ENCODE measurements at places on chromosomes 5 and 9.

DNA sequence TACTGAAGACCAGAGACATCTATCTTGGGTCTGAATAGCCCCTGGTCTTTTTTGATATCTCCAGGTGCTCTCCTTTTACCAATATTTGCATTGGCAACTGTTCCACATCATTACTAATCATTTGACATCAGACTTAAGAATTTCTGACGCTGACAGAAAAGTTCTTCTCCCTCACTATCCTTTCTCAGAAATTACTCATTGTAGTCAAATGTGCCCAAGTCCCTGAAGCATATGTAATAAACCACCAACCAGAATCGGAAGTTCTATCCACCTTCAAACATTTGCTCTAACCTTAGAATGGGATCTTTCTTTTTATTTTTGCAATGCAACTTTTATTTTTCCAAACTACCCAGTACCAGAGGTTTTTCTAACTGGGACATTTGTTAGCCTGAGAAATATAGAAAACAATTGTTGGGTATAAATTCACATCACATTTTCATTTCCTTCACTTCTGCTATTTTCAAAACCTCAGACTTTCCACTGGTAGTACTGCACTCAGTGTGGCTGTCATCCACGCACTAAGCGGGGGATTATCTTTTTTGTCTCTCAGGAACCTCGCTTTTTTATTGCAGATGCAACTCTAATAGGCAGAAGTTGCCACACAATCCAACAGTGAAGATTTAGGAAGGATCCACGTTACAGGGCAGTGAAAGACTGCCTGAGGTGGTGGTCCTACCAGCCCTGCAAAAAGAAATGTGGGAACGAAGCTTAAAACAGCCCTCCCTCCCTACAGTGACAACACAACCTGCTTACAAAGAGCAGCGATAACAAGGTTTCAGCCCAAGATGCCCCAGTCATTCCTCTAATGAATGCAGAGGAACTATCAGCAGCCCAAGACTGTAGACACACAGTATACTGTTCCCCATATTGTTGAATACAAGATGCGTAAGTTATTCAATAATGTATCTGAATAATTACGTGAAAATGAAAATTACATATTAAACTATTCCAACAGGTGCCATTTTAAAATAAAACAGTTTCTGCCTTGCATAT, 201.2 kb downstream of the EBF1 start:
- DNase-seq = no peak

- no peak for DNase-seq
Observed at GRCh38 chr9:127877566-127877998, at the start of gene AK1. Gene AK1, minus strand, starts transcription at chr9:127877675. Its CDS starts 3,058 bp downstream, at chr9:127874617.

GRCh38 chr9:133144142-133144903, 19.4 kb downstream of the GBGT1 start:
- DNase-seq = peak; percentile 89

DNA sequence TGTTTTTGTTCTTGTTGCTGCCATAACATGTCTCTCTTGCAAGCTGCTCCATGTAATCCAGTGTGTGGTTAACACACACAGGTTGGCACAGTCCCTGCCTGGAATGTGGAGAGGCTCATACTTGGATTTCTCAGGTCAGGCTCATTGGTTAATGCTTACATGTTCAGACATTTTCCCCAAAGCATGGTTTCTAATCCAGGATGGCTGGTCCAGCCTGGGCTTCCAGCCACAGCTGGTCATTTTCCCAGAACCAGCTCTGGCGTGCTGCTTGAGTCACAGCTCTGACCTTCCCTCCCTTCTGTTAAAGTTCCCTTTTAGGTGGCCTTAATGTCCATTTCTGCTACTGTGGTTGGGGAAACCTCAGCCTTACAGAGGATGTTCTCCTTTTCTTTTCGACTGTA, 294.3 kb downstream of the TAF11L14 start:
- DNase-seq = no peak

GRCh38 chr5:72478276-72478675, 28.9 kb downstream of the ZNF366 start:
- no peak for DNase-seq

DNA sequence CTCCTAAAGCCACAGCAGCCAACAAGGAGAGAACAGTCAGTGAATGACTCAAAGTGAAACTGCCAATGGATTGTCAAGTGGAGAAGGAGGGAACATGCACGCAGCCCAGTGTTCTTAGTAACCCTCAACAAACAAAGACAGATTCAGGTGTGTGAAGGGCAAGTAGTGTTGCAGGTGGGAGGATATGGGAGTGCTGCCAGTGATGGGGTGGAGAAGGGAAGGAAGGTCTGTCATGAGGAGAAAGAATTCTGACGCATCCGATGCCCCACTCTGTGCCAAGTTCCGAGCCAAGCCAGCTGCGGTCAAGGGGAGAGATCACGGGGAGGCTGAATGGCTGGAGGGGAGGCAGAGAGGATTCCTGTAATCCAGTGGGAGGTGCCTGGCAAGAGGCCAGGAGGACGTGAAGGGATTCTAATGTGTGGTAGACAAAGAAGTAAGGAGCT, 56.5 kb downstream of the CAST start:
- DNase-seq = no peak

- DNase-seq = no peak
Observed at GRCh38 chr5:130801963-130802362, 363.1 kb downstream of the HINT1 start.

DNA sequence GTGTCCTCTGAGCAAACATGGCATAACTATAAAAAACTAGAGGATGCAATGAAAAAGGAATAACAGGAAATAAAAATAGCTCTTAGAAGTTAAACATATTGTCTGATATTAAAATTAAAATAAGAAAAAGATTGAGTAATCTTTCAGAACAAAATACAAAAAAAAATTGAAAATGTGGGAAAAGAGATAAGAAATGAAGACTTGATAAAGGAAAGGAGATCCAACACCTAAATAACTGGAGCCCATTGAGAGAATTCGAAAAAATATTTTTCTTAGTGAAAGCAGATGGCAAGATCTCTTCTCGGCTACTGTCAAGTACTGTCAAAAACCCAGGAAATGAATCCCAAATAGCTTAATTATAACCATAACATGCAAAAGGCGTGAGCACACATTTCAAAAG, 24.9 kb downstream of the LIFR start:
- DNase-seq = no peak

- no peak for DNase-seq
Observed at GRCh38 chr9:4553951-4554381, 63.7 kb downstream of the SLC1A1 start.

DNA sequence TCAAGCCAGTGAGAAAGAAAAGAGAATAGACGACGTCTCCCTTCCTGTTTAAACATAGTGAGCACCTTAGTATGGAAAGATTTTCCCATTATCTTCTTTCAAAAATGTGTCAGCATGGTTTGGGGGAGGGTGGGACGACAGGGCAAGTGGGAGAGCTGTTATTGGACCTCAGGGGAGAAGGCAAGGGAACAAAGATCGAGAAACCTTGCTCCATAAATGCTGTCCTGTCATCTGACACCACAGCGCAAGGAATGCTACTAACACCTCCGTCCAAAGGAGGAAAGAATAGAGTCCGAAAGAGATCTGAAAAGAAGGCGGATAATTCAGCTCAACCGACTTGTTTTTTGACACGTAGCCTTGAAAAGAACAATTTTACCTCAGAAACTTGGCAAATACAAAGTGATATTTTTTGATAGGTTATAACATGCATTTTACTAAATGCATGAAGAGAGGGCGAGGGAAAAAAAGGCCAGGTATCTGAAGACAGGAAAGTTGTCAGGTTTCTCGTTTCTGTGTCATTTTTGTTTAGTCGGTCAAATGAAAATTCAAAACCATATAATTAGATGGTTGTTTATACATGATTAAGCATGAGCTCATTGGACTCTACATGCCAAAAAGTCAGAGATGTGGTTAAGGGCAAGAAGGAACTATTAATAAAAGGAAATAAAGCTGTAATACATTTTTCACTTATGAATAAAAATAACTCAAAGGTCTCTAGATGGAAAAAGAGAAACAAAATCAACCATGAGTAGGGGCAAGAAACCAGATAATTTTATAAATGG, 155.7 kb downstream of the GLIS3 start:
- DNase-seq = no peak

DNA sequence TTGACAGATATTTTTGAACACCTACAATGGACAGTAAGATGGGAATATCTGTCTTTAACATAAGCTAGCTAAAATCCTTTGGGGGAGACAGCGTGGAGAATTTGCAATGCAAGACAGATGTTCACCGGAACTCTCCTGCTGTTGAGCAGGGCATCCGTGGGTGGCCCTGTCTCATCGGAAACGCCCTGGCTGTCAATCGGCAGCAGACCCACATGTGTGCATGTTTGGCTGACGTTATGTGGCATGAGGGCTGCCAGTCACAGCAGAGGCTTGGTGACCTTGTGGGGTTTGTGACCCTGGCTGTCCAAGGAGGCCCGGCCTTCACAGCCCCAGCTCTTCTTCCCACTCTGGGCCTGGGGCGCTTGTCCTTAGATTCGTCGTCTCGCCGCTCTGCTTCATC, 129.7 kb upstream of the OTULINL start:
- no peak for DNase-seq

- peak; percentile 45 for DNase-seq
Observed at GRCh38 chr9:272251-273213, 57.9 kb downstream of the DOCK8 start.

DNA sequence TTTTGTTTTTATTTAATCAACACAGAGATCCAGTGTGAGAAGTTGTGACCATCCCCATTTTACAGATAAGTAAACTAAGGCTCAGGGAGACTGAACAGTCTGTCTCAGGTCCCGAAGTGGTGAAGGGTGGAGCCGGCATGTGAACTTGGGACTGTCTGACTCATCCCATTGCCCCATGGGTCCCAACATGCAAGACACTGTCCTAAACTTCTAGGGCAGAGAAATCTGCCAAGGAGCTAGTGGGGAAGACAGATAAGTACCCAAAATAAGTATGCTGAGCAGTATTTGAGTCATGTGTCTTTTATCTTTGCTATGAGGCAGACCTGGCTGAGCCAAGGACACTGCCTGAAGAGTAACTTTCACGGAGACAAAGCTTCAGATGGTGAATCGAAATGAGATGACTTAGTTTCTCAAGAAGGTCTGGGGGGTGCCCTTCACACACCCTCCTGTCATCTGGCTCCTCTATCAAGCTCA, 64.3 kb upstream of the SLC25A51 start:
- DNase-seq = no peak

- DNase-seq = no peak
Observed at GRCh38 chr5:168261227-168261571, 30.2 kb upstream of the WWC1 start.

GRCh38 chr9:70428781-70429180, 14.3 kb upstream of the KLF9 start:
- no peak for DNase-seq

DNA sequence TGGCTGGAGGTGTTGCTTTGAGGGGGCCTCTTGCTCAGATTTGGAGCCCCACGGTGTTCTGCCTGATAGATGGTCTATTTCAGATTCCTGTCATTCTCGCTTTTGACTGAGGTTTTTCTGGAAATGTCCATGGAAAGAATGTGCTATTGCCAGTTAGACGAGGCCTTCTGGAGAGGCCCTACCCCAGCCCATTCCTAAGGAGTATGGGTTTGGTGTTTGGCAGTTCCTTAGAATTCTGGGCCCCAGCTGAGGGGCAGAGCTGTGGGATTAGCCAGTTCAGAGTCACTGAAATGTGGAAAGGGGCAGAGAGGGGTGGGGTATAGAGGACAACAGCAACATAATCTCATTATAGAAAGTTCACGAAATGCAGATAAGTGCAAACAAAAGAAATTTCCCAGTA, 50.5 kb downstream of the GALNT10 start:
- no peak for DNase-seq

GRCh38 chr5:4001004-4001403, 405.4 kb downstream of the IRX1 start:
- no peak for DNase-seq

- DNase-seq = no peak
Observed at GRCh38 chr5:79509244-79509885, 4.6 kb downstream of the HOMER1 start.

GRCh38 chr5:149133795-149134777, 7.2 kb upstream of the ABLIM3 start:
- DNase-seq = no peak

DNA sequence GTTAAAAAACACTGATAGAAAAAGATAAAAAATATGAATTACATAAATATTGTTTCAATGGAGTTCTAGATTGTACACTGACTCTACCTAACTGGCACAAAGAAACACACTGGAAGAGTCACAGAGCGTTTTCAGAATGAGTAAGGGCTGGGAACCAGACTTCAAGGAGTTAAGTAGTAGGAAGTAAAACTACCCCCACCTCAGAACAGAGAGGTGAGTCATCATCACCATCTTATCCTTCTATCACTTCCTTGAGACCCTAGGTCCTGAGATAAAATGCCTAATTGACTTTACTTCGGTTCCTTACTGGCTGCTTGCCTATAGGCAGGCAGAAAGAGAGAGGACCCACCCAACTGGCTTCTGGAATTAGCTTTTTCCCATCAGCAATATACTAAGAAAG, 79.7 kb downstream of the ELAVL2 start:
- DNase-seq = no peak

GRCh38 chr9:123926941-123927340, 3.0 kb downstream of the DENND1A start:
- no peak for DNase-seq

GRCh38 chr5:177327539-177328522, 16.1 kb upstream of the MXD3 start:
- no peak for DNase-seq

DNA sequence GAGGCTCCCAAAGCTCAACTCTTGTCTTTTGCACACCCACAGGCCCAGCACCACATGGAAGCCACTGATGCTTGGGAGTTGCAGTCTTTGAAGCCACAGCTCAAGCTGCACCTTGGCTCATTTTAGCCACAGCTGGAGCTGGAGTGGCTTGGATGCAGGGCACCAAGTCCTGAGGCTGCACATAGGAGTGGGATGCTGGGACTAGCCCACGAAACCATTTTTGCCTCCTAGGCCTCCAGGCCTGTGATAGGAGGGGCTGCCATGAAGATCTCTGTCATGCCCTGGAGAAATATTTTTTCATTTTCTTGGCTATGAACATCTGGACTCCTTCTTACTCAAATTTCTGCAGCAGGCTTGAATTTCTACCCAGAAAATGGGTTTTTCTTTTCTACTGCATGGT, 438.5 kb upstream of the TNC start:
- DNase-seq = no peak

GRCh38 chr5:75412111-75412990, 75.3 kb downstream of the HMGCR start:
- no peak for DNase-seq

GRCh38 chr5:126137891-126138280, 285.3 kb upstream of the GRAMD2B start:
- no peak for DNase-seq

DNA sequence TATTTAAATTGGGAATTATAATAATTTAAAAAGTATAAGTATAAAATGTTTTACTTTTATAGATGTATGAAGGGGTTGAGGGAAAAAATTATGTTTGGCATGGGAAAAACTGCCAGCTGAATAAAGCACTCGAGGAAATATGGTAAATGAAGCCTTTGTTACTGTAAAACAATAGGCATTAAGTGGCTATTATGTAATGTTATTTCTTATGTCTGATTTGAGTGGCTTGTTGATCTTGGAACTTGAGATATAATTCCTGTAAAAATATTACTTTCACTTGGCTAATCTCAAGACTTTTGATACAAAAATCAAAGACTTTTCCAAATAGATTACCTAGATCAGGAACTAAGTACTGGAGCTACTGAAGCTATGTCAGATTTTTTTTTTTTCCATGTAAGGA, 182.9 kb downstream of the CD180 start:
- DNase-seq = no peak

- DNase-seq = no peak
Observed at GRCh38 chr5:115842952-115843351, 1.2 kb downstream of the AP3S1 start.

GRCh38 chr5:144583541-144584449, 413.1 kb downstream of the KCTD16 start:
- DNase-seq = no peak

GRCh38 chr9:9615086-9615485, 997.7 kb downstream of the PTPRD start:
- DNase-seq = no peak

Data from activated CD8-positive, alpha-beta memory T cell treated with anti-CD3 and anti-CD28 coated beads for 4 hours (primary cell).